Karpas-422 (cell line): ENCODE measurements at places on chromosomes 7 and 10.

DNA sequence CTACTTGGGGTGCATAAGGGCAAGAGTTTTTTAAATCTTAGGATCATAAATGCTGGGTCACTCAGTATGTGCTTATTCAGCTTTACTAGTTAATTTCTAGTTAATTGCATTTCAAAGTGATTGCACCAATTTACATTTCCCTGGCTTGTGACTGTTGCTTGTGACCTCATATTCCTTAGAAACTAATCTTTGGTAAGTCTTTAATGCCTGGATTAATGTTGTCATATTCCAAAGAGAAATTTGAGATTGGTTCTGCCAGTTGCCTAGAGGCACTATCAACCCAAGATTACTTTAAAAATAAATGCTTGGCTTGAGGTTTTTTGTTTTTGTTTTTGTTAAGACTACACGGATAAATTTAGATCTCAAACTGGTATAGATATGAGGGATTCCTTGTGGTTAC, 103.1 kb downstream of the ANK3 start:
- DNase-seq = no peak

- no peak for DNase-seq
Observed at GRCh38 chr7:37054624-37055241, 330.4 kb upstream of the AOAH start.

DNA sequence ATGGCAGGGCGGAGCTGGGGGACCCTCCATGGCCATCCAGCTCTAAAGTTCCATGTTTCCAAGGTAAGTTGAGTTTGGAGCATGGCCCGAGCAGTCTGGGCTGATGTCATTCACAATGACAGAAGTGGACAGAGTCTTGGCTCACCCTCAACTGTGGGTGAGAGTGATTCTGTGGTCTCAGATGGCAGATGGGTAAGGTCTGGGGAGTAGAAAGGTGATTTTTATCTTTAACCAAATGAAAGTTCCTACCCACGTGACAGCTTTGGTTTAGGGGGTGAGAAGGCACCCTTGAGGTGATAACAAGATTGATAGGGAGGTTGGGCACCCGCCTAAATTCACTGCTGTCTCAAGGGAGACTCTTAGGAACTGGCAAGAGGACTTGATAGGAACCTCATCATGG, 57.6 kb upstream of the PDZD8 start:
- no peak for DNase-seq

GRCh38 chr10:69403519-69403918, 13.2 kb downstream of the TACR2 start:
- peak; percentile 59 for DNase-seq
